ENCODE measurements at places on chromosomes 1 and 21.

DNA sequence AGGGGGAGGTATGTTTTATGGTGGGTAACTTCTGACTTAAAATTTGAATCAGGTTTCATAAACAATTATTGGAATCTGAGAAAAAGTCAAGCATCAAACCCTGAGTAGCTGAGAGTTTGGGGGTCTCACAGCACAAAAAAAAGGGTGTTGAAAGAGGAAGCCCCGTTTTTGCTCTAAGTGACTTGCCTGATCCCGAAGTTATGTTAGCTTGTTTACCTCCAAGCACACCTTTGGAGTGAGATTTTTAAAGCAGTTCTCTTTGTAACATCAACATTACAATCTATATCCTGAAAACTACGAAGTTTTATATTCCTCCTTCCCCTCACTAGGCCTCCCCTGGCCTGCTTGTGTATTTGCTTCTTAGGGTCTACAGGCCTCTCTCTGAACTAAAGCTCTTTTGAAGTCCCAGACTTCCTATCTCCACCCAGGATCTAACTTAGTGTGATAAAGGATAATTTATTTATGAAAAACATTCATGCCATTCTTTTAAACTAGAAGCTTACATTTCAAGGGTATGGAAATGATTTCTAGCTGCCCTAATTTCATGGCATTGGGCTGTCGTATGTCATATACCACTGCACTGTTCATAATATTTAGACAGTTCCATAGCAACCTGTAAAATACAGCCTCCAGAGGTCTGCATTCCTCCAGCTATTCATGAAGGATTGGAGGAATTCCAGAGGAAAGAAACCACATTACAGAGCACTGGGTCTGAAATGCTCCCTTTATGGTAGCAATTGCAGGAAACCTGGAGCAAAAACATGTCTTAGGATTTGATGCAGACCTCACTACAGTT, 36.1 kb upstream of the RGS1 start:
- DNase-seq, result no peak

DNA sequence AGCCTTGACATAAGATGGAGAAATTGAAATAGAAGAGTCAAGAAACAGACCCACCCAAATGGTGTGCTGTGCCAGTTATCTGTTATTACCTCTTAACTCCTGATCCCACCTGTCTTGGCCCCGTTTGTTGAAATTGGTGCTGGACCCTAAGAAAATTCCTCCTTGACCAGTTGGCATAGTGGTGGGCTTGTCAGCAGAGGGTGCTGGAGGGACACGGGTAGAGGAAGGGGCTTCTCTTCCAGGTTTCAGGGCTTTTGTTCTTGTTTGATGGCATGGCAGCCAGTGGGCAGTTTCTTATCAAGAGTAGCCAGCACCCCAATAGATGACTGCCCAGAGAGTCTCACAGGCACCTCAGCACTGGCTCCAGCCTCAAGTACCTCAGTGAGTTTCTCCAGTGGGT, 51.6 kb downstream of the PCBP3 start:
- no peak for DNase-seq

DNA sequence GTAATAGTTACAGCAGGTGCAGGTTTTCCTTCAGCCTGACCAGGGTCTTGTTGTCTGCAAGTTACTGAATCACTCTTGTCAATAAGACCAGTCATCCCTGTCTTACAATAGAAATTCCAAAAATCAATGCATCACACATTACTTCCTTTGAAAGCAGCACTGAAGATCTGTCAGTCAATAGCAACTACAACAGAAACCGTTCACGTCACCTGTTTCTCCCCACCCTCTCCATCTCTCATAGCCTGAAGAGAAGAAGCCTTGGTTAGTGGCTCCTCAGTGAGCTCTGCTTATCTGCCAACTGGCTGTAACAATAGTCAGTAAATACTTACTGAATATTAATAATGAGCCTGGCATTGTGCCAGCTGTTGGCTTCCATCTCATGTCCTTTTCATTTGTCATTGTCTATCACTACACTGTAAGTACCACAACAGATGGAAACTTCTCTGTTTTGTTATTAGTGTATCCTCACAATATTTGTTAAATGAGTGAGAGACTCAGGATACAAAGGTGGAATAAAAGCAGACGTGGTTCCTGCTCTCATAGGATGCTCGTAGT, 195.2 kb downstream of the S1PR1 start:
- DNase-seq, result no peak

GRCh38 chr1:227541796-227542152, 21.6 kb upstream of the ZNF678 start:
- DNase-seq, result no peak

DNA sequence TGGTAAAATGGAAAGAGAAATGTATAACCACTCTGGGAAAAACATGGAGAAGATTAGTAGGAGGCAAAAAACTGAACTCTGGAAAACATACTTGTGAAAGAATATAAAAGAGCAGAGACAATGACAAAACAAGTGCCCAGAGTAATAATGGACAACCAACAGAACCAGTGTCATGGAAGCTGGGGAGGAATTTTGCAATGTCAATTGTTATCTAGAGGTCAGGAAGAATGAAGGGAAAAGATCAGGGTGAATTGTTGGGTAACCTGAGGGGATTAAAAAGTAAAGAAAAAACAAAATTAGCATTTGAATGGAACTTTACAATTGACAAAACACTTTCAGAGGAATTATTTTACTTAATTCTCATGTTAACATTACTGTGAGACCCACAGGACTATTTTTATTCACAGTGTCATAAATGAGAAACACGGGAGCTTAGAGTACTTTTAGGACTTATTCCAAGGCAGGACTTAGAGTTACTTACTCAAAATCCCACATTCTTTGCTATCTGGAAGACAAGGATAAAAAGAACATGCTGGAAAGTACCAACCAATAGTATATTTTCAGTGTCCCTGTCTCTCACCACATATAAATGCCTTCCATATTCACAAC, 19.5 kb downstream of the JAM2 start:
- no peak for DNase-seq

DNA sequence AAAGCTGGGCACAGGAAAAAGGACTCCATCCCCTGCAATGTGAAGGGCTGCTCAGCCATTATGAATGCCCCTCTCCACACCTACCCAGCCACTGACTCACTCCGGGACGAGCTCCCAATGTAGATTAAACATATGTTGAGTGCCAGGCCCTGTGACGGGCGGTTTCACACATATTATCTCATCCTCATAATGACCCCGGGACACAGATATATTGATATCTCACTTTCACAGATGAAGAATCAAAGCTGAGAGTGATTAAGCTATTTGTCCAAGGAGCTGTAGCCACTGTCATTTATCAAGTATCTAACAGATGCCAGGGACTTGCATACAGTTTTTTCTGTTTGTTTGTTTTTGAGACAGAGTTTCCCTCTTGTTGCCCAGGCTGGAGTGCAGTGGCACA, 35.0 kb upstream of the SLC30A1 start:
- DNase-seq, result no peak

DNA sequence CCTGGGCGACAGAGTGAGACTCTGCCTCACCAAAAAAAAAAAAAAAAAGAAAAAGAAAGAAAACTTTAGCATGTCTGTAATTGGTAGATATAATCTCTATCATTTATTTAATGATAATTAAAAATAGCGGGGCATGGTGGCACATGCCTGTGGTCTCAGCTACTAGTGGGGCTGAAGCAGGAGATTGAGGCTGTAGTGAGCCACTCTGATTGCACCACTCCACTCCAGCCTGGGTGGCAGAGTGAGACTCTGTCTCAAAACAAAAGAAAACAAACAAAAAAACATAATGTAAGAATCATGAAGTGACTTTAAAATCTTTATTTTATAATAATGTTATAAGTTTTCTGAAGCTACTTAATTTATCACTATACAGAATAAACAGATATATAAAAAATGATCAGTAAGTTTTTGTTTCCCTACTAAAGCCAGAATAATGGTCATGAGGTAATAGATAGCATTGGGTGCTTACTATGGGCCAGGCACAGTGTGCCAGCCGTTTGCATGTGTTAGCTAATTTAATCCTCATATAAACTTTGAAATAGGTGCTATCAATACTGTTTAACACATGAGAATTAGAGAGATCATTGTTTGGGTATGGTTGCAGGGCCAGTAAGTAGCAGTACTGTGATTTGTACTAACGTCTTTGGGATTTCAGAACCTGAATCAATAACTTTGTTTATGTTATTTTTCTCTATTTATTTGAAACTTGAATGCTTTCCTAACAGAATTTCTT, 23.8 kb downstream of the CLIC4 start:
- DNase-seq, result no peak

DNA sequence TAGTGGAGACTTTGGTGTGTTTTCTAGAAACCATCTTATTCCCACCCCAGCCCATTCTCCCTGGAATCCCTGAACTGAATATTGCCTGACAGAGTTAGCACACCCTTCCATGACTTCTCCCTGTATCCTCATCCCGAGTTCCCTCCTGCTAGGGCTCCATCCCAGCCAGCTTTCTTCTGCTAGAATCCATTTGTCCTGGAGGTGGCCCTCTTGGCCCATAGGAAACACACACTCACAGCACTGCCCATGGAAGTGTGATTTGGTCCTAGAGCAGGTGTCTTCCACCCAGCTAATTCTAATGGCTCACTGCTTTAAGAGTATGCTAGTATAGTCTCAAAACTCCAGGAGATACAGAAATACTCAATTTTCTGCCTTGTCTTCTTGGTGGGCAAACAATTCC, 4.1 kb downstream of the KRTAP15-1 start:
- no peak for DNase-seq

- no peak for DNase-seq
Measured at GRCh38 chr1:227424159-227424680, 105.9 kb upstream of the CDC42BPA start.

DNA sequence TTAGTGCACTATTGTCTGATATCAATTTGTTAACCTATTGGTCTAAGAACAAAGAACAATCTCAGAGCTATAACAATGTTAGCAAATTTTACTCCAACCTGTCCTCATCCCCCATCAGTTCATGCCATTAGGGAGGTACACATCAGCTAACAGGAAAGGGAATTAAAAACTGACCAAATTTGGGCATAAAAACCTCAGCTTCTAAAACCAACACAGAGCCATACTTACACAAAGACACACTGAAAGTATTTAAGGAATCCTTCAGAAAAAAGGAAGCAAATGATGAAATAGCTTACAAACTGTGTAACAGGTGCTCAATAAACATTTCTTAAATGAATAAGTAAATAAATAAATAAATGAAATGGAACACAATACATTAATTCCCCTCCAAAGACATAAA, 89.2 kb downstream of the TTLL7 start:
- no peak for DNase-seq

GRCh38 chr1:11339346-11340232, 66.6 kb downstream of the UBIAD1 start:
- no peak for DNase-seq

DNA sequence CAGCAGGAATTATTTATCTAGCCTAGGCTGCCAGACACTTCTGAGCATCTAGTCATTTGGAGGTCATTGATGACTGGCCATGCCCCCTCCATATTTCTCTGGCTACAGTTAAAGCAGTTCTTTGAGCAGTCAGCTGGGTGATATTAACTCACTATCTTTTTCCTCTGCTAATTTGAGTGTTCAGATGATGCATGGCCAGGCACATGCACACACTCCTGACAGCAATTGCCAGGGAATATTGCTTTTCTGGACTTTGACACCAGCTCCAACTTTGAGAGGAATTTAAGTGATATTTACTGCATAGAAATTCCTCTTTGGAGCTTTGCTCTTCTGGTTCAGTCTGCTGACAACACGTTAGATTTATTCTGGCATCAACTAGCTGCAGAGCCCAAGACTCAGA, 52.6 kb downstream of the CD247 start:
- DNase-seq, result no peak

- no peak for DNase-seq
Measured at GRCh38 chr1:201126832-201127754, at the start of gene ASCL5. Gene ASCL5 (minus strand): TSS chr1:201127184. CDS start chr1:201115372, 11,812 bp downstream.

DNA sequence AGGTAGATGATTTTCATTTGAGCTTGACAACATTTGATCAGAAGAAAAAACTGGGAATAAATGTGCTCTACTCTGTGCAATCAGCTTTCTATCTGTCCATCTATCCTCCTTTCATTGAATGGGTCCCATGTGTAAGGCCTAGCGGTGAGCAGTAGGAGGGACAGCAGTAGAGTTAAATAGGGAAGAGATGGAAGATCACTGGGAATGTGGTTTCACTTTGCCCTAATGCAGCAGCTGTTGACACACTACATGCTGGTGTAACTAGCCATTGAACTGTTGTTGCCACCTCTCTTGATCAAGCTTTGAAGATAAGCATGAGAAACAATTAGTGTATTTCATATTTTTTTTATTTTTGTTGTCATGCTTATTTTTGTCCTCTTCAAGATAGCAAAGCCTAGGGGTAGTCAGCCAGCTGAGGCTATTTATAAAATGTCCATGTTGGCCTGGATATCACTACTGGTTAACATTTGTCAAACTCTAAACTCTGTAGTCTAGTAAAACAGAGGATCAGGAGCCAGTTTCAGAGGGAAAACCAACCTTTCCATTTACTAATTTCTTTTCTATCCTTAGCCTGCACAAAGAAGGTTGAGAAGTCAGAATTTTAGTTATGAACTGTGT, 41.9 kb downstream of the CACNA1E start:
- no peak for DNase-seq

DNA sequence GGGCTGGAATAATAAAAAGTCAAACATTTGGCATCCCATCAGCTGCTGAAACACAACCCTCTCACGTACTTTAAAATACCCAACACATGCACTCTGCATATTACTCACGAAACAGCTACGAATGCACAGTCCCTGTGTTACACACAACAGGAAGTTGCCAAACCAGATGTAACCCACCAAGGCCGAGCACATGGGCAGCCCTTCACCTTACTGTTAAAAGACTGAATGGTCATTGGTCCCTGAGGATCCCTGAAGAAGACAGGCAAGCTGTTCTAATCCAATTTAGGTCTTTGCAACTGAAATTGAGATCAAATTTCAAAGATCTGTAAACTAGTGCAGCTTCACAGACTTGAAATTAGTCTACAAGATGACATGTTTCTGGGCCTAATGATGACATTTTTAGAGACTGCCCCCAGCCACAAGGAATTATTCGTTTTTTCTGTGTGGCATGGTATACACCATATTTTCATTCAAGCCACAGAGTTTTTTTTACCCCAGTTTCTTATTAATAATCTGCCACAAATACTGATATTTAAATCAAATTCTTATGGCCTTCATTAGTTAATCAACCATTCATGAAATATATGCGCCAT, 25.6 kb upstream of the IER5 start:
- peak; percentile 83 for DNase-seq
